CD4-positive, alpha-beta T cell treated with Interleukin-4 for 1 hour (primary cell): ENCODE measurements at places on chromosomes 5 and 9.

DNA sequence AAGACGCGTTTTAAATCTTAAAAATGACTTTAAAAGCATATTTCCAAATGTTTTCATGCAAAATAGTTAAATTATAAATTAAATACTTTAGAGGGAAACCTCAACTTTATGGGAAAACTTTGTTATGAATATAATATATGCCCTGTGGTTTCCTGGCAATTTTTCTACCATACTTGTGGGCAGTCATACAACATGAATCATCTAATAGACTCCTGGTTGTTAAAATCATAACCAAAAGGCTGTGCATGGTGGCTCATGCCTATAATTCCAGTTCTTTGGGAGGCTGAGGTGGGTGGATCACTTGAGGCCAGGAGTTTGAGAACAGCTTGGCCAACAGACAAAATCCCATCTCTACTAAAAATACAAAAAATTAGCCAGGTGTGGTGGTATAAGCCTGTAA is 18.2 kb downstream of the ATP10B start:
- DNase-seq, result no peak

- no peak for DNase-seq
These were observed 21.3 kb downstream of the NREP start for GRCh38 chr5:111735583-111736270.

DNA sequence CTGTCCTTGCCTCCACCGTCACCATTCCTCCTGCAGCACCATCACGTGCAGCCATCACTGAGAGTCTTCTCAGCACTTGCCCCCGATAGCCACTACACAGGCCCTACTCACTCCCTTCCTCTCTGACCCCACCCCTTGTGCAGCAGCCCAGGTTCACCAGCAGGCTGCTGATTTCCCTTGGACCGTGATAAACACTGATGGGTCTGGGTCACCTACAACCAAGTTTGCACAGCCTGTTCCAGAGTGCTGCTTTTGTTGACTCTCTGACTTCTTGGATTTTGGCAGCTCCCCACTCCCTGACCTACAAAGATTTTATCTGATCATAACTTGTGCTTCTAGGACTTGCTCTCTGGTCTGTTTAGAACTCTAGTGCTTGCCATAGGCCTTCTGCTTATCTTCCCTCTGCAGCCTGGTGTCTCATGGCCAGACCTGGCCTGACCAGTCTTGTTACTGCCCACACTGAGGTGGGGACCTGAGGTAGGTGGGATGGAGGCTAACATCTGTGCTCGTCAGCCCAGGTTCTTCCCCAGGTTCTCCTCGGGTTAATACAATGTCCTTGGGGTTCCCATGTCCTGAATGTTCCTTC is 109.3 kb downstream of the TARS1 start:
- DNase-seq, result no peak

DNA sequence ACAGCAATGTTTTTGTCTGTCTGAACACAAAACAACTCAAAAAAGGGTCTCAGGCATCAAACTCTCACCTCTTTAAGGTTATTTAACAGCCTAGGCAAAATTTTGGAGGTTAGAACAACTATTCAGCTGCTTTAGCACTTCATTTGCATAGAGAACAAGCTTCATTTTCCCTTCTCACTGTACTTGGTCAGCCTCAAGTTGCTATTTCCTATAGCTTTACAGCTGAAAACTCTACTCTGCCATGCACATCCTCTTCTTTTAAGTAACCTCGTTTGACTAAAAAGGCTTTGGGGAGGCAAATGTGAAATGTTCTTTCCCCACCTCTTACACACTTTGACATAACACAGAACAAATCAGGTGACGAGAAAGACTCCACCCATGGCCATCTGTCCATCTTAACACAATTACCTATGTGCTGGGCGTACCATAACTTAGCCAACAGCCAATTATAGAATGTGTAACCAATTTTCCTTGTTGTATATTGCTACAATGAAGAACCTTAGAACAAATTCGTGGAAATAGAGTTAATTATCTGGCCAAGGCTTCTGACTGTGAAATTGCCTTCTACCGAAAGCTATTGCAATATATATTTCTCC is 195.7 kb downstream of the DCP2 start:
- DNase-seq, result no peak

DNA sequence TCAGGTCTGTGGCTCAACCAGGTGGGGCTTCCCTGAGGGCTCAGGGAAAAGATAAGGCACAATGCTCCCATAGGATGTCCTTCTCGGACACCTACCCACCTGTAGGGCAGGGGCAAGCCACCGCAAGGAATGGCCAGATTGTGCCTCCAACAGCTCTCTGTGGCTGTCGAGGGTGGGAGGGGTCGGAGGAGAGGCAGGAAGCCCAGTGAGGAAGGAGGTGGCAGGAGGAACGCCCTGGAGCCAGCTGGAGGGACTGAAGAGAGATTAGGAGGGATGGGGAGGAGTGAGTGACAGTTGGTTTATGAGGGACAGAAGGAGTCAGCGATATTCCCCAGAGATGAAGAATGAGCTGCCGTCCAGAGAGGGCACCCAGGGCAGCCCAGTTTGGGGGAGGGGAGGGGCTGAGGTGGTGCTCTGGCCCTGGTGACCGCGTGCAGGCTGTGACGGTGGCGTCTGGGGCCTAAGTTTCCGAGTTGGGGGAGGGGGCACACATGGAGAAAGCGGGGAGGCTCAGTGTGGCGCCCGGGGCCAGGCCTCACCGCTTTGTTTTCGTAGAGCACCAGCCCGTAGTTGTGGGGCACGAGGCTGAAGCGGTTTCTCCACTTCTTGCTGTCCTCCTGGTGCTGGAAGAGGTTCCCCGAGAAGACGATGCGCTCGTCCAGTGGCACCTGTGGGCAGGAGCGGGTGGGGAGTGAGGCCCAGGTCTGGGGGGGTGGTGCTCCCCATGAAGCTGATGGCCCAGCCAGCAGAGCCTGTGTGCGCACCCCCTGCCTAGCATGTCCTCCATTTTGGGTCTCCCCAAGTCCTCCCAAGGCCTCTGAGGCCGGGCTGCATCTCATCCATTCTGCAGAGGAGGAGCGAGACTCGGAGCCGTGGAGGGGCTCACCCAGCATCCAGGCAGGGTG is 75.6 kb downstream of the LRSAM1 start:
- no peak for DNase-seq
